ENCODE measurements at places on chromosomes 1 and 21. TPM values are rescaled to one million over a fixed set of nuclear protein-coding genes. Genes with fewer than 3 reads are reported as not detected.

SLC5A9 gene
- total RNA-seq, result not detected

TACSTD2 gene
- 0.36 TPM for total RNA-seq

- peak; percentile 65 for DNase-seq
Measured at GRCh38 chr1:1629430-1630190, 2.4 kb upstream of the MMP23B start.

DNA sequence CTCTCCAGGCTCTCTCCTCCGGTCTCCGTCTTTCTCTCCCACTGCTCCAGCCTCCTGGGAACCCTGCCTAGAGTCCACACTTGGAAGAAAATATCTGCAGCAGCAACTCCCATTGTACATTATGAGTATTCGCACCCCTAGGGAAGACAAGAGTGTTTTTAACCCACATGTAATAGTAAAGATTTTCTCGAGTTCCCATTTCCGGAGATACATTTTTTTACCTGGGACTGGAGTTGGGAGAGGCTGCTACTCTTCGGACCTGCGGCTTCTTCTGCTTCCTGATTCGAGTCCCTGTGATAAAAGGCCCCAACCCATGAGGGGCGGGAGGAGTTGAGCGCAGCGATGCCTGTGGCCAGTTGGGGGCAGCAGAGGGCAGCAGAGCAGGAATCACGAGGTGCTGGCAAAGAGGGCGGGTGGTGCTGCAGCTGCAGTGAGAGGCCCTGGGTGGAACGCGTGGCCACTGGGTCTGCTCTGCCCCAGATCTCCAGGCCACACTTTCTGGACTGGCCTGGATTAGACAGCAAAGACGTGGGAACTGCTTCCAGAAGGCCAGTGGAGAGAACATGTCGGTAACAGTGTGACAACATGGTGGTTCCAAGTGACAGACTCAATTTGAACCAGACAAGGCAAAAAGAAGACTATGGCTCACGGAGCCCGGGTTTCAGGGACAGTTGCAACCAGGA, 221.0 kb upstream of the CSF3R start:
- DNase-seq, result peak; percentile 22

DNA sequence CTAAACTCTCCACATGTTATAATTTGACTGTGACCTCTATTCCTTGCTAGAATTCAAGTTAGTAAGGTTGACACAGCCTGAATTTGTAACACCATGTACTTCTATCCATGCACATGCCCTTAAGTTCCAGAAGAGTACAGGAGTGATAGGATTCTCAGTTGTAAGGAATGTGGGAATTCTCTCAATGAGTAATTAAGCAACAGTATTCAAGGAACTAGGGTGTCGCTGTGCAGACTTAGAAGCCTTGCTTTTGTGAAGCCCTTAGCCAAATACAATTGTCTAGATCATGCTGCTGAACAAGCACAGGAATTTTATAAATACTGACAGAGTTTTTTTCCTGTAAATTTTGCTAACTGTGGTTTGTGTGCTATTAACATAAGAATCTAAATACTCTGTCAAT, 276.3 kb upstream of the PTBP2 start:
- no peak for DNase-seq

GRCh38 chr21:27390384-27390783, 423.5 kb upstream of the ADAMTS5 start:
- DNase-seq, result no peak

- no peak for DNase-seq
Measured at GRCh38 chr1:109573785-109574184, 25.4 kb downstream of the GNAI3 start.

TGFB2 gene
- 0.11 TPM for total RNA-seq

DNA sequence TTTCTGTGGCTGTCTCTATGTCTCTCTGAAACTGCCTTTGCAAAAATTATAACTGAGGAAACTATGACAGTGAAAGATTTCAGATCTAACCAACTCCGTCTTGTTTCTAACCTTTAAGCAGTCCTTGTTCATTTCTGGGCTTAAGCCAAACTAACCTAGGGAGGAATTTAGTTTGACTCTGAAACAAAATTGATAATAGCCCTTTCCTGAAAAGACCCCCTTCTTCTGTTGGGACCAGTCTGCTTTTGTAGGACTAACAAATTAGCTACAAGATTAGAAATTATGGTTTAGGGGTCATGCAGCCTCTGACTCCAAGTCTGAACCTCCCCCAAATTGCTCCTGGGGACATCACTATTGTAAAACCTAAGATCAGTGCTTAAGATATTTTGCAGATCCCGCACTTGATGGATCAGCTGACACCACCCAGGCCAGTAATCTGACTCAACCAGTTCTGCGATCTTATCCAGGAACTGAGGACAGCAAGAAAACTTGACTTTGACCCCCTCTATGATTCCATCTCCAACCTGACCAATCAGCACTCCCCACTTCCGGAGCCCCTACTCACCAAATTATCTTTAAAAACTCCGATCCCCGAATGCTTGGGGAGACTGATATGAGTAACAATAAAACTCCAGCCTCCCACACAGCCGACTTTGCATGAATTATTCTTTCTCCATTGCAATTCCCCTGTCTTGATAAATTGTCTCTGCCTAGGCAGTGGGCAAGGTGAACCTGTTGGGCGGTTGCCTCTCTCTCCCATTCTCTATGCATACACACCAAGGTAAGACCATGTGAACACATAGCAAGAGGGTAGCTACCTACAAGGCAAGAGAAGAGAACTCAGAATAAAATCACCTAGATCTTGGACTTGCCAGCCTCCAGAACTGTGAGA, 11.1 kb upstream of the TRIM63 start:
- DNase-seq, result no peak

PHLDA3 gene
- 0.45 TPM for total RNA-seq

DNA sequence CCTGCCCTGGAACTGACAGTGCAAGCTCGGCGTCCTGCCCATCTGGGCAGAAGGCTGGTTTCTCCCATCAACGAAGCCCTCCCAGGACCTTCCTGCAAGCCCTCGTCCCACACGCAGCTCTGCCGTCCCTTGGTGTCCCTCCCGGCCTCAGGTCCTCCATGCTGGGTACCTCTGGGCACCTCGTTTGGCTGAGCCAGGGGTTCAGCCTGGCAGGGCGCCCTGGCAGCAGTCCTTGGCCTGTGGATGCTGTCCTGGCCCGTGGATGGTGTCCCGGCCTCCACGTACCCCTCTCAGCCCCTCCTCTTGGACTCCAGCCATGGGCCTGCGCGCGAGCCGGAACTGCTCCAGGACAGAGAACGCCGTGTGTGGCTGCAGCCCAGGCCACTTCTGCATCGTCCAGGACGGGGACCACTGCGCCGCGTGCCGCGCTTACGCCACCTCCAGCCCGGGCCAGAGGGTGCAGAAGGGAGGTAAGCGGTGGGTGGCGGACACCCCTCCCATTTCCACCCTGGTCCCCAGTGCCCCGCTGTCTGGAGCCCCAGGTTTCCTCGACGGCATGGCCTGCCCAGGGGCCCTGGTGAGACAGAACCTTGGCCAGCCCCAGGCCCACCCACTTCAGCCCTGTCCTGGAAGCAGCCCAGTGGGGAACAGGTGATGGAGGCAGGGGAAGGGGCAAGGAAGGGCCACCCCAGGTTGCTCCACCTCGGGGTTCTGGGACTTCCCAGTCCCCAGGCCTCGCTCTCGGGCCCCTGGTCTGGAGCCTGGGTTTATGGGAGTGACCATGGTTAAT, 3.5 kb downstream of the TNFRSF14 start:
- DNase-seq, result no peak

GRCh38 chr1:171355727-171356126, 41.7 kb downstream of the FMO4 start:
- no peak for DNase-seq

DCST2 gene
- total RNA-seq, result 1.4 TPM

MRPL24 gene
- total RNA-seq, result 11.7 TPM

- no peak for DNase-seq
Measured at GRCh38 chr1:70318191-70318590, 36.3 kb downstream of the ANKRD13C start.

GRCh38 chr1:27436204-27437159, 44.1 kb downstream of the GPR3 start:
- DNase-seq, result peak; percentile 65

LDLRAD1 gene
- not detected for total RNA-seq

SH2D2A gene
- 51.8 TPM for total RNA-seq

DNA sequence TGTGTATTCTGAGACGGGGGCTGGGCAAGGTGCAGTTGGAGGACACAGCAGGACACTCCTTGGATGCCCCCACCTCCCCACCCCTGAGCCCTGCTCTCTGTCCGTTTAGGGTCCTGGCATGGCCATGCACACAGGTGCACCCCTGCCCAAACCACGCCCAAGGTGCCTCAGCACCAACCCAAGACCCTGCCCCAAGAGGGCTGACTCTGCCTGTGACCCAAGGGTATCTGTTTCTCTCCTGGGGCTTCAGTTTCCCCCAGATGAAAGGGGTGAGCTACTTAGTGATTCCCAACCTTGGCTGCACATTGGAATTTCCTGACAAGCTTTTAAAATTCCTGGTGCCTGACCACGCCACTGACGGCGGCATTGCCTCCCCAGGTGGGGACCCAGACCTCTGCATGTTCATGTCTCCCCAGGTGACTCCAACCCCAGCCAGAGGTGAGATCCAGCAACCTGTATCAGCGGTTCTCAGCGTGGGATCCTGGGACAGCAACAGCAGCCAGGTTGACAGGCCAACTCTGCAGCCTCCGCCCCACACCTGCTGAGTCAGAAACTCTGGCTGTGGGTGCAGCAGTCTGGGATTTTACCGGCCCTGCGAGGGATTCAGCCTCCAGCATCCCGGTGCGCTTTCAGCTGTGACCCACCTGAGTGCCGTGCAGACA, 483.4 kb downstream of the NPHP4 start:
- no peak for DNase-seq

DNA sequence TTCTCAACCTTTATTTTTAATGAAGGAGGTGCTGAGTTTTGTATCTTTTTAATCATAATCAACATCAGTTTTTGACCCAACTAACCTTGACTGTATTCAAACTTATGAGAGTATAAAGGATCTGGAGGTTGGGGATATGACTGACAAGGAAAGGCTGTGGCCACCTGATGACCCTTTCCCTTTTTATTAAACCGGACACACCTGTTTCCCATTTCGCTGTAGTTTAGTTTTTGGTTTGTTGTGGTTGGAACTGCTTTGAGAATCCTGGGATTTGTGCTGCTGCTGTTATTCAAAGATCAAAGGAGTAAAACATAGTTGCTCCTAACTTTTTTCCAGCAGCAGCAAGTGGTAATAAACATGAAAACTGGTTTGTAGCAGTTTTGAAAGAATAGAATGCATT, 12.4 kb downstream of the PRPF38A start:
- no peak for DNase-seq

SOX13 gene
- 1.8 TPM for total RNA-seq

OR2W3 gene
- 1.5 TPM for total RNA-seq

PTGFR gene
- not detected for total RNA-seq

GRCh38 chr1:207039380-207040180, 7.0 kb upstream of the C1orf116 start:
- no peak for DNase-seq

MATN1 gene
- total RNA-seq, result 2.5 TPM

DNA sequence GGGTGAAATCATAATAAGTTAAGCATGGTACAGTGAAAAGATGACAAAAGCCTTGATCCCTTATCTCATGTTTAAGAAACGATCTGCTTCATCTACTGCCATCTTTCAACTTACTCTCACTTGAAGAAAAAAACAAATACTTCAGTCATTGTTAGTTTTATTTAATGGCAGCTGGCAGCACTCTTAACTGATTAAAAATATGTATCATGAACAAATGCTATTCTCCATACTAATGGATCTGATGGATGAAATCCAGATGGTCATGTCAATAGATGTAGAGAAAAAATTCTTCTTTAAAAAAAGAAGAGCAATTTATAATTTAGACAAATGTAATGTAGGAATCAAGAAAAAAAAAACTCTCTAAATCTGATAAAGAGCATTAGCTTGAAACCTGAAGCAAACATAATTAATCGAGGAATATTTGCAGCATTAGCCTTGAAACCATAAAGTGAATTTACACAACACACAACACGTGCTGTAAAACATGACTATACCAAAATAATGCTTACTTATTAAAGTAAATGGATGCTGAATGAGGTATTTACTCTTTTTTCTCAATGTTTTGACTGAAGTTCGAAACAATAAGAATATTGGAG, 579.0 kb upstream of the ADAMTS5 start:
- DNase-seq, result no peak

RXRG gene
- total RNA-seq, result not detected

DNA sequence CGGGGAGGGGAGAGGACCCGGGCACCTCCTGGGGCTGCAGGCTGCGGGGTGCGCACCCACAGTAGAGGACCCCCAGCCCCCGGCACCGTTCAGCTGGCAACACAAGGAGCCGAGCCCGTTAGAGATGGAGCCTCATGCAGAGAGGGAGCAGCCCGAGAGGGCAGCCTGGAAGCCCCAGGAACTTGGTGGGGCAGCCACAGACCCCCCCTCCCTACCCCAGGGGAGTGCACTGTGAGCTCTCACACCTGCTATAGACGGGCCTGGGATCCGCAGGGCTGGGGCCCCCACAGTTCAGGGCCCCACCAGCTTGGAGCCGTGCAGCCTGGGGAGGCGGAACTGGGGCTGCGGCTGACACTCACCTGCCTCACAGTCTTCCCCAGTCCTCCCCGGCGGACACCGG, 47.0 kb downstream of the ARHGEF16 start:
- no peak for DNase-seq

LRRC38 gene
- not detected for total RNA-seq

DYRK3 gene
- 1.6 TPM for total RNA-seq

DNA sequence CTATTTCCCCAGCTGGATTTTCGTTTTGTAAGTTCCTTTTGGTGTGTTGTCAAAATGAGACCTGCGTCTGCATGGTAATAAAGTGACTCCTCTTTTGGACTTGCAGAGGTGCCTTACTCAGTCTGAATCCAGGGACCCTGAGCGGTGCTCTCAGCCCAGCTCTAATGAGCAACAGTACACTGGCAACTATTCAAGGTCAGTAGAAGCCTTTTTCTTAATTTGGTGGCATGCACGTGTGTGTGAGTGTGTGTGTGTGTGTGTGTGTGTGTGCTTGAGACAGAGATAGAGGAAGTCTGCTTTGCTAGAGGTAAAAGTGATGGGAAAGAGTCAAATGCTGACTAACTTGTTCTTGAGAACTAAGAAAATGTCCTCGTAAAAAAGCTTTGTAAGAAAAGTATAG, 105.4 kb downstream of the CD247 start:
- DNase-seq, result no peak

- no peak for DNase-seq
Measured at GRCh38 chr1:180241716-180242544, 11.9 kb downstream of the LHX4 start.

DNA sequence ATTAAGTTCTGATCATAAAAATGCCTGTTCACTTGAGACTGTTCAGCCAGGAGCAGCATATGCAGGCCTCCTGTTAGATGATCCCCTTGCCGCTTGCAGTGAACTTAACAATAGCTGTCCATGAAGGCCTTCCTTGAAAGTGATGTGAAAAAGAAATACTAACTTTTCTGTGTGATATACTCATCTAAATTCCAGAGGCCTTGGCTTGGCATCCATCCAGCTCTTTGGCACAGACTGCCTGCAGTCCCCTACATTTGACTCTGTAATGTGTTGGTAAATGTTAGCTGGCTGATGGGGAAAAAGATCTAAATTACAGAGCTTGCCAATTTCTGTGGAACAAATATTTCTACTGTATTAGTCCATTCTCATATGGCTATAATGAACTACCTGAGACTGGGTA, 73.7 kb downstream of the KCNK2 start:
- no peak for DNase-seq

- no peak for DNase-seq
Measured at GRCh38 chr21:36354918-36355680, 30.1 kb upstream of the CHAF1B start.

Data from CD4-positive, alpha-beta T cell (primary cell).